ENCODE measurements at places on chromosomes 4 and X.

DNA sequence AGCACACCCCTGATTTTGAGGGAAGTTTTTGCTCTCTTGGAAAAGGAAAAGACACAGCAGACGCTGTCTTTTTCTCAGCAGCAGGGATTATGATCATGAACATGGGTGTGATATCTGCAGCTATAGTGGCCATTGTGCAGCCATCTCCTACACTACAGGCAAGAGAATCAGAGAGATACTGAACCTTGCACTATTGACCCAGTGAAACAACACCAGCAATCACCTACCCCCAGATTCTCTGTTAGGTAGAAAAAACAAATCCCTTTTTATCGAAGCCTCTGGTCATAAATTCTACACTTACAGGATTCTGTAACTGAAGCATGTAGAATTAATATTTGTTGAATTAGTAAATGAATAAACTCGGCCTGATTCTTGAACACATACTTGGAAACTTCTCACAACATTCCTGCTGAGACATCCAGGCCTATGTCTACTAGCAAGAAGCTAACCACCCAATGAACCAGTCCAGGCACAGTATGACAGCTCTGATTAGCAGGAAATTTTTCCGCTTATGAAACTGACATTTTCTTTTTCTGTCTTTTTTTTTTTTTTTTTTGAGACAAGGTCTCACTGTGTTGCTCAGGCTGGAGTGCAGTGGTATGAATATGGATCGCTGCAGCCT, 5.0 kb upstream of the AFAP1 start:
- no peak for DNase-seq

DNA sequence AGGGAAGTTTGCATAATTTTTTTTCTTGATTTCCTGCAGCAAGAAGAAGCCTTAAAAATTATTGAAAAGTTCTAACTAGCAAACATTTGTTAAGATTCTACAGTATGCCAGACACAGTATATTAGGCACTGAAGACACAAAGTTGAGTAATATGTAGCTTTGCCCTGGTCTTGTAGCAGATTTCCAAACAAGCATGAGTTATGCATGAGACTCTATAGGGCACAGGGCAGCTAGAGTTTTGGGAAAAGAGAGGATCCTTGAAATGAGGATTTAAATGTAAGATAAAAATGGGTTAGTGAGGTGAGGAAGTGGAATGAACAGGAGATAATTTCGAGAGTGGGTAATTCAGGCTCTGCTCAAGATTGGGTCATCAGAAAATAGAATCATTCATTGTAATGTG, 8.6 kb upstream of the GPRIN3 start:
- no peak for DNase-seq

DNA sequence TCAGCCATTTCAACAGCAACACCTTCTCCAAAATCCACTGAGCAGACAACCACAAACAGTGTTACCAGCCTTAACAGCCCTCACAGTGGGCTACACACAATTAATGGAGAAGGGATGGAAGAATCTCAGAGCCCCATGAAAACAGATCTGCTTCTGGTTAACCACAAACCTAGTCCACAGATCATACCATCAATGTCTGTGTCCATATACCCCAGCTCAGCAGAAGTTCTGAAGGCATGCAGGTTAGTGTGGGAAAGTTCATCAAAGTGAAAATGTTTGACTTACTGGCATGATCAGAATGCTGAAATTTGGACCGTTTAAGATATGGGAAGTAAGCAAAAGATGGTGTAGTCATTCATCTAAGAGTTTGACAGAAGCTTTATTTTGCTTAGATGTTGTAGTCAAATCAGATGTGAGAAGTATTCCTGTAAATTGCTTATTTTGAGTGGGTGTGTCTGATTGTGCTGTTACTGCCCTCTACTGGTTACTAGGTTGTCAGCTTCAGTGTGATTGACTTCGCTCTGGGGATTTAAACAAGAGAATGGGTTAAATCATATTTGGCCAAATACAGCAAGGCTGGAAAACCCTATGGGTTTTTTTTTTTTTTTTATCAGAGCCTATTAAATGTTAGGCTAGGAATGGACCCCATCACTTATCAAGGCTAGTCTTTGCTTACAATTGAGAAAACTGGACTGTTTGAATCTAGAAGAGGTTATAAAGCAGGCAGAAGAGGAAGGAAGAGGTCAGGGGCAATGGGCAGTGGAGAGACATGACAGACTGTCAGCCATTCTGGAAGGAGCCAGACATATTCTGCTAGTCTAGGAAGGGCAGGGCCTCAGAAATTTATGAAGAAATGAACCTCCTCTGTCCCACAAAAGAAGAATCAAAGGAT, 130.3 kb downstream of the DIPK2B start:
- DNase-seq = peak; percentile 6

GRCh38 chr4:128221586-128221985, 66.0 kb downstream of the PGRMC2 start:
- DNase-seq = no peak

DNA sequence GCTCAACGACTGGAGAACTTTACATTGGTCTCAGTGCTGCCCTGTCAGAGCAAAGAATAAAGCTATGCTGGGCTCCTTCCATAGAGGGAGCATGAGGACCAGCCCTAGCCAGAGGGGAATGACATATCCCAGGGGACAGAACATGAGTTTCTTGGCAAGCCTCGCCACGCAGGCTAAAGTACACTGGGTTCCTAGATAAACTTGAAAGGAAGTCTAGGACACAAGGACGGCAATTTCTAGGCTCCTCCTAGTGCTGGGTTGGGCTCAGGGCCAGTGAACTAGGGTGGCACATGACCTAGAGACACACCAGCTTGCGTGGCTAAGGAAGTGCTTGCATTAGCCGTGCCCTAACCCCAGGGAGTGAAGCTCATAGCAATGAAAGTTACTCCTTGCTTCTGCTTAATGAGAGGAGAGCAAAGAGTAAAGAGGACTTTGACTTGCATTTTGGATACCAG, 141.0 kb downstream of the MAB21L2 start:
- DNase-seq = no peak

GRCh38 chr4:90745176-90745575, 618.0 kb downstream of the CCSER1 start:
- no peak for DNase-seq

DNA sequence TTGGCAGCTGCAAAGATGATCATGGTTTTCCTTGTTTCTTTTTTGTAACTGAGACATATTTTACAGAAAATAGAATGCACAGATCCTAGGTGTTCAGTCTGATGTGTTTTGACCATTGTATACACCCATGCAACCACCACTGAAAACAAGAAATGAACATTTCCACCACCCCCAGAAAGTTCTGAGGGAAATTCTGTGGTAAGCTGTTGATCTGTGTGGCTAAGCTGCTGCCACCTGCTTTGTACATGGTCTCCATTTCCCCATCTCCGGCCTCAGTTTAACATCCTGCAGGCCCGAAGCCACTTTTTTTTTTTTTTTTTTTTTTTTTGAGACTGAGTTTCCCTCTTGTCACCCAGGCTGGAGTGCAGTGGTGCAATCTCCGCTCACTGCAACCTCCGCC, 65.3 kb downstream of the NYX start:
- no peak for DNase-seq

- no peak for DNase-seq
Measured at GRCh38 chrX:118228041-118228440, 111.4 kb upstream of the KLHL13 start.

GRCh38 chrX:685120-686032, 54.8 kb downstream of the SHOX start:
- no peak for DNase-seq

DNA sequence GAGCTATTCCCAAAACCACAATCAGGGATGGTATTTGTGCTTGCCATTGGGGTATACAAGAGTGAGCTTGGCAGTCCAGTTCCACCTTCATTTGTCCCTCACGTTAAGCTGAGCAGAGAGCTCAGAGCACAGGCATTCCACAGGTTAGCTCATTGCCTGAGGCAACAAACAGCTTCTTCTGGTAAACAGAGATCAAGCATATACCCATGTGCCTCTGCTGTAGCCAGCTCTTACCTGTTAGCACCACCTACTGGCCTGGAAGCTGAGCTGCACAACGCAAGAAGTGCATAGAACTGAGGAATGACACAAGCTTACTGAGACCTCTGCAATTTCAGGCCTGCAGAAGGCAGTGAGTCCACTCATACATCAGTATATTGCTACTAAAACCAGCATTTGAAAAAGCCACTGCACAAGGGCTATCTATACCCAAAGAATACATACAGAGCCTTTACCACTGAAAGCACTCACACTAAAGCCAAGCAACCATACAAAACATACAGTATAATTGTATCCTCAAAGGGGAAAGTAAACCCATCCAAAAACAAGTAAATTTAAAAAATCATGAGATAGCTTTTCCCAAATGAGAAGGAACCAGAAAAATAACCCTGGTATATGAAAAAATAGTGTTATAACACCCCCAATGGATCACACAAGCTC, 258.3 kb upstream of the GABRA2 start:
- peak; percentile 37 for DNase-seq

GRCh38 chr4:143377611-143378099, 41.0 kb downstream of the GAB1 start:
- no peak for DNase-seq

DNA sequence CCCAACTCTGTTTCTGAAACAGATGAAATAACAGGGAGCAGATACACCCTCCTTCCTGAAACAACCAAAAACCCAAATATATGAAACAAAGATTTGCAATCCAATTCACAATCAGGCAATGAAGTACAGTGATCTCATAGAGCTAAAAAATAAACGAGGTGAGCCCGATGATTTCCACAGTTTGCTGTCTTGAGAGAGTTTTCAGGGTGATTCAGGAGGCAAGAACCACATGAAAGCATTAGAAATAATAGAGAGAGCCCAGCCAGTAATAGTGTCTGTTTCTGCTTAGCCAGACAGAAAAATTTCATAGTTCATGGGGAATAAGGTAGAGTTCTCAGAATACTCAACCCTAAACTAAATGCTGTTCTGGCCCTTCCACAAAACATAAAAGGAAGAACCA, 296.2 kb downstream of the PDHA2 start:
- DNase-seq = no peak

DNA sequence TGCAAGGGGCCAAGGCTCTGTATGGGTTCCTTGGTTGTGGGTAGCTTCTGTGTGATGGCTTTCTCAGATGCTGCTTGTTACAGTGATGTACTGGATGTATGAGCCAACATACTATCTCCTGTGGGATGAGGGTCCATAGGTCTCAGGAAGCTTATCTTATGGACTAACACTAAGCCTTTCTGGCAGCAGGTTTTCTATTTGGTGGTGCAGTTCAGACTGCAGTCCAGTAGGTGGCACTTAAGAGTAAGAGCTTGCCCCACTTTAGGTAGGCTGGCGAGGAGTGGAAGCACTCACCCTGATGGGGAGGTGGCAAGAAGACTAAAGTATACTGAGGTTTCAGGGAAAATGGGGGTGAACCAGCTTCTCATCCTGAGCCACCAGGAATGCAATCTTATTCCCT, 306.7 kb upstream of the MAOA start:
- DNase-seq = peak; percentile 37

DNA sequence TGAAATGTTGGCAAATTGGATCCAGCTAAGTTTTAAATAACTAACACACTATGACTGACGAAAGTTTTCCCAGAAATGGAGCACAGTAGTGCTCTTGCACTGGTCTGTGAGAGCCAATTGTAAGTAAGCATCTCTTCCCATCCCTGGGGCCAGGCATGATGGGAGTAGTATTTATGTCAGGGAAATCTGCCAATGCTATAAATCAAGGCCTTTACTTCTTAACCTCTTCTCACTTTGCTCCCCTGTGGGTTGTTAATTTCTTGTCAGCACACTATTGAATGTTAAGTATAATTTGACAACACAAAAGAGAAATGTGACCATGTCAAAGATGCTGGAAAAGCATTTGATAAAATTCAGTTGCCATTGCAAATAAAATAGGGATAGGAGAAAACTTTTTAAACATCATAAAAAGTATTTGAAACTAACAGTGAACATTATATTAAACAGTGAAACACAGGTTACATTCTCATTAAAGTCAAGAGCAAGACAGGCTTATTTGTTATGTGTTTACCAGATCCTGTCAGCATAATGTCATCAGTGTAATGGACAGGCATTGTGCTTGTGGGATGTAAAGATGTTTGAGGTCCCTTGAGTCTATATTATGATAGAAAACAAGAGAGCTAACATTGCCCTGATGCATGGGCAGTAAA, 5.0 kb downstream of the F8A1 start:
- no peak for DNase-seq

DNA sequence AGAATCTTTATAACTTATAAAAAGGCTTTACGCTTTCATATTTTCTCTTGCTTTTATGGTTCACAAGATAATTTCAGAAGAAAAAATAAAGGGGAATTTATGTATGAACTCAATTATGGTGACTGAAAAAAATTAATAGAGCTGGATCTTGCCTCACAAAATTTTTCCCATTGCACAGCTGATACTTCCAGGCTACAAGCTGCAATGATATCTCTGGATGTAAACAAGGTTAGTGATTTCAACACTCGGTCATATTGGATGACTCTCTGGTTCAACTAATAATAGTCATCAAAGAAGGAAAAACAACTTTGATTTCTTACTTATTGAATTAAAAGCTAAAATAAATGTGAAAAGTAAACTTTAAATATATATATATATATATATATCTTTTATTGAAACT, 868.0 kb downstream of the FAT4 start:
- no peak for DNase-seq
